Esophagus squamous epithelium (tissue), 5 donors: ENCODE measurements at places on chromosomes 6 and 20. TPM values are rescaled to one million over a fixed set of nuclear protein-coding genes. Genes with fewer than 3 reads are reported as not detected.

Gene CALHM5
- total RNA-seq, result 0.13 TPM

Gene LHFPL5
- total RNA-seq, result not detected

DNA sequence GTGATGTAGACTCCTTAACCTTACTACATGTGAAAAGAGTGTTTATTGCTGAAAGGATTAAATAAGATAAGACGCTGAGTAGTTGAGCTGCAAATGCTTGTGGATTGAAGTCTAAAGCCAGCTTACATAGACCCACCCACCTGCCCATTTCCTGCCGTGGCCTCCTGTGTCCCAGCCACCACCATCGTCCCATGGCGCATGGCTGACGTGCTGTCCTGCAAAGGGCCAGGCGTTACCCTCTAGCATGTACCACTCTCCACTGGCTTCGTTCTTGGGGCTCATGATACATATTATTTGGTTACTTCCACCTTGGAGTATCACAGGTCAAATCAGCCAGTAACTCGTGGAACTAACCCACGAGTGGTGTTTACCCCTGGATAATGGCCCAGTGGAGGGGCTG lies 181.8 kb downstream of the CDH4 start:
- no peak overlapping the region for H3K4me3 ChIP-seq
- no peak for DNase-seq
- H3K4me1 ChIP-seq, result peaks cover 4% of the 10 kb centered on the region
- no peaks in the 10 kb centered on the region for H3K36me3 ChIP-seq
- no peaks in the 10 kb centered on the region for H3K27me3 ChIP-seq

DNA sequence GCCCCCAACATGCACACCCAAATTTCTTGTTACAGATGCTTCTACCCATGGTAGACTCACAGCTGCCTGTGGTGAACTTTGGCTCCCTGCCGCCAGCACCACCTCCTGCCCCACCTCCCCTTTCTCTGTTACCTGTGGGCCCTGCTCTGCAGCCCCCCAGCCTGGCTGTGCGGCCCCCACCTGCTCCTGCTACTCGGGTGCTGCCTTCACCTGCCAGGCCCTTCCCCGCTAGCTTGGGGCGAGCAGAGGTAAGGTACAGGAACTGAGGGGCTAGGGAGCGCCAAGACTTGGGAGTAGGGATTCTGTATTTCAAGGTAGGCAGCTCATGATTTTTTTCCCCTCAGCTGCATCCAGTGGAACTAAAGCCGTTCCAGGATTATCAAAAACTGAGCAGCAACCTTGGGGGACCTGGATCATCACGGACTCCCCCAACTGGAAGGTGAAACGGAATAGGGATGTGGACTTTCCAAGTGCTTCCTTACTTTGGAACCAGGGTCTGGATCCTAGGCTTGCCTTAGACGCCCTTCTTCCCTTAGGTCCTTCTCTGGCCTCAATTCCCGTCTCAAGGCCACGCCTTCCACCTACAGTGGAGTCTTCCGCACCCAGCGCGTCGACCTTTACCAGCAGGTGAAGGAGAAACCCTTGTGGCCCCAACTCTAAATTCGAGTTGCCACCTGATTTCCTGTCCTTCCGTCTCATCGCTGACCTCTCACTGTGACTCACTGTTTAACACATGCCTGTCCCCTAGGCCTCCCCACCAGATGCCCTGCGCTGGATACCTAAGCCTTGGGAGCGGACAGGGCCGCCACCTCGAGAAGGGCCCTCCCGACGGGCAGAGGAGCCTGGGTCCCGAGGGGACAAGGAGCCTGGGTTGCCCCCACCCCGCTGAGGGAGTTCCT lies 15.5 kb downstream of the BAG6 start:
- no peak overlapping the region for H3K27ac ChIP-seq

- H3K4me3 ChIP-seq, result no peak overlapping the region
- no peaks in the 10 kb centered on the region for H3K27me3 ChIP-seq
- H3K27ac ChIP-seq, result no peak overlapping the region
- H3K4me1 ChIP-seq, result no peaks in the 10 kb centered on the region
- DNase-seq, result no peak
- no peaks in the 10 kb centered on the region for H3K36me3 ChIP-seq
Measured at GRCh38 chr6:112343977-112344376, 3.2 kb upstream of the RFPL4B start.
